ENCODE measurements at places on chromosomes 6 and 20.

GRCh38 chr20:50266293-50267040 lies 75.8 kb downstream of the CEBPB start:
- DNase-seq = no peak

DNA sequence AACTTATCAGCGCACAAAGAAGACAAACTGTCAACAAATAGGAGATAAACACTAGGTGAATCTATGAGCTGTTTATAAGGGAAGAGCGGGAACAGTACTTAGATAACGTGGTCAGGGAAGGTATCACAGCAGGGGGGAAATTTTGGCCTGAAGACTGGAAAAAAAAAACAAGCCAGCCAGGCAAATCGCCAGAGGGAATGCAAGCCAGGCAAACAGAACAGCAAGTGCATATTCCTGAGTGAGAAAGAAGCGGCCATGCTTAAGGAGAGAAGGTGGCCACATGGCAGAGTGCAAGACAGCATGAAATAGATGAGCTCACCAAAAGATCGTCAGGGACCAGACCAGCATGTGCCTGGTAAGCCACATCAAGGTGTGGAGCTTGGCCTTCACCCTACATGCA lies 466.5 kb upstream of the ARID1B start:
- DNase-seq = no peak

DNA sequence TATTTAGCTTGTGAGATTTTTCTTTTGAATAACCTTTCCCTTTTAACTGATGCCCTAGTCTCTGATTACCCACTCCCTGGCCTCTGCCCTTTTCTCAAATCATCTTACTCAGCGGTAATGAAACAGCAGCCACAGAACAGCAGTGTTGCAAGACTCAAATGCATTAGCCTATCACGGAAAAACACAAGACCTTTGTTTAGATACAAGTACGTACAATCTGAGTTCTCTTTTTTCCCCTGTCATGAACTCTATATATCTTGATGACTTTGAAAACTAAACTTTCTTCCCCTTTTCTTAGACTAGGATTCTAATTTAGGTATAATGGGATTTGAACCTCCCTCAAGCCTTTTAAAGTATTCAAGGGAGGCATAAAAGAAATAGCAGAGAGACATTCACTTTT lies 1034.9 kb downstream of the EYS start:
- DNase-seq = no peak

- DNase-seq = no peak
Measured at GRCh38 chr6:165626711-165627110, 36.3 kb downstream of the PDE10A start.

DNA sequence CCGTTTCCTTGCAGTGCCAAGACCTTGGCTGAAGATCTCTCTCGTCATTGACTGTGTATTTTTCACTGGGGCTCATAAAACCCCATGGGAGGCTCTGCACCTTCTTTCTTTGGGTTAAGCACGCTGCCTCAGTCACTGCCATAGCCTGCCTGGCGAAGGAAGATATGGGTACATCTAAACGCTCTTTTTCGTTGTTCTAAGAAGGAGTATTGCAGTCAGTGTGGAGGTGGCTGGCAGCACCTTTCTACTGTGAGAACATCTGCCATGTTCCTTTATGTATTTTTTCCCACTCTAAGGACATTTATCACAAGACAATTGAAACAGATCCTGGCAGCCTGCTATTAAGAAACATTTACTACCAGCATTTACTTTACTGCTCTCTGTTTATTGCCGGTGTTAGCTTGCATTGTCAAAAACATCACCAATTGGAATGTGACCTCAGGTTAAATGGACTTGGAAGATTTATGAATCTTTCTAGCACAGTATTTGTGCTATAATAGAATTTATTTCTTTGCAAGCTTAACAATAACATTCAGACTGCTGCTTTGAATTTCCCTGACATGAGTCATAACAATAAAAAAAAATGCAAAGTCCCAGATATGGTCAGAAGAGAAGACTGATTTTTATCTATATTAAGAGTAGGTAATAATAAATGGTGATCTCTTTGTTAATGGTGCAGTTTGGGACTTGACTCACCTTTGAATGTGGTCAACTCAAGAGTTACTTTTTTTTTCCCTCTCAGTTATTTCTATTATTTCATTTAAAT lies 62.2 kb upstream of the CLDN20 start:
- peak; percentile 95 for DNase-seq

DNA sequence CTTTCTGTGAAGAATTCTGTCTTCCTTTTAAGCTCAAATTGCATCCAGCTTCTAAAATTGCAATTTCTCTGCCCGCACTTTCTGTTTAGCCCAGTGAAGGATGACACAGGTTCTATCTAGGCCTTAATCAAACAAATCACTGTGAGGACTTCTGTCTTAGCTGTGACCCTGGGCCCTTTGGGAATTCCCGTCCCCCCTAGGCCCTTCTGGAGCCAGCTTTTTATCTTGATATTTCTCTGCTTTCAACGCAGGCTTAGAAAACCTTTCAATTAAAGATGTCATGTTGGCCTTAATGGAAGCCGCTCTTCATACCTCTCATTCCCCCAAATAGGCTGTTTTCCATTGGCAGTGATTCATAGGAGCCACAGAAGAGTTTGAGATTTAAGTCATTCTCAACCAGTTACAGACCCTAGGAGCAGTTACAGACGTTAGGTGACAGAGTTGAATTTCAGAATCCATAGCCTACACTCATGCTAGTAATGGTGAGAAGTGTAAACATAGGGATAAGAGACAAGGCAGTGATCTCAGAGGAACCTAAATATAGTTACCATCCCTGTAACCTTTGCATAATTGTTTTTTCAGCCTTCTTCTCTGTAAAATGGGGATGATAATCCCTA lies 74.8 kb upstream of the FLRT3 start:
- DNase-seq = no peak

DNA sequence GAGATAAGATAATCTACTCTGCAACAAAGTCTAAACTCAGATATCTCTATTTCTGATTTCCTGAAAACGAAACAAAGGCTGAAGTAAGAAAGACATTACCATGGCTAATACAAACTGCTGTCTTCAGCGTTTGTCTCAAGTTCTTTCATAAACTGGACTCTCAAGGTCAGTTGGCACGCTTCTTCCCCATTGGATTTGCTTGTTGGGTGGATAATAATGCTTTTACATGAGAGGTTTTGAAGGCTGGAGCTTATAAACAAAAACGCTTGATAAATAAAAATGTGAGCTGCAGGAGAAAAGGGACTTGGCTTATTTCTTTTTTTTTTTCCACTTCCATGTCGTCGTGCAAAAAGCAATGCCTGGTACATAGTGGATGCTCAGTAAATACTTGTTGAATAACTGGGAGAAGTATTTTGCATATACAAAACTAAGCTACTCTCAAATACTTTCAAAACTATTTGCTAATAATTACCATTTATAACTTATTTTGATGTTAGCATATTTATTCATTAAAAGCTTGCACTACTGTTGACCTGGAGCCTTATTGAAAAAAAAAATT lies 65.7 kb upstream of the EEF1A1 start:
- DNase-seq = peak; percentile 12

DNA sequence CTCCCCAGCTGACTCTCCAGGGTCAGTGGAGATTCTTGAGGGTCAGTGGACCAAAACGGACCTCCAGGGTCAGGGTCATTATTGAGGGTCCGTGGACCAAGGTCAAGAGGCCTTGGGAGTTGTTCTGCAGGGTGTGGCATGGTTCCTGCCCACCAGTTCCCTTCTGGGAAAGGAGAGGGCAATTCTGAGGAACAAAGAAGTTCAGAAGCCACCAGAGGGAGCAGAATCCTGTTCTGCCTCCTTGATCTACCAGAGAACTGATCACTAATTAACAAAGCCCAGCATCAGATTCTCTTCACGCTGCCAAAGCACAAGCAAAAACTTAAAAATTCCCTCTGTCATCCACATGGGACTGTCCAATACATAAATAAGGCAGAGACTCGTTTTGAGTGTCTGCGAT lies 263.4 kb downstream of the DHX35 start:
- DNase-seq = no peak

DNA sequence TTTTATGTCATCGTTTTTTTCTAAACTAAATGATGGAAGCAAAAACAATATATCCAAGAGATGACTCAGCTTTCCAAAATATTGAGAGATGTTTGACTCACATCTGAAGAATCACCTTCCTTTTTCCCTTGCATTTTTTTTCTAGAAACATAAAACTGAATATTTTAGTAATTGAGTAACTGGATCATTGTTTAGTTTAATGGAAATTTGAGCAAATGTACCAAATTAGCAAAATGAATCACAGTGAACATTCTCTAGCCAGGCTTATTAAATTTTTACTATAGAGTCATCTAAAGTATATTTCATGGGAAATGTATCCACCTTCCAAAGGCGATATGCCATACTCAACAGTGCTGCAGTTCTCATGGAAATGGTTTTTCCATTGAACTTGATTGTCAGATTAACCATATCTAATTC lies 145.5 kb downstream of the TENT5A start:
- no peak for DNase-seq

DNA sequence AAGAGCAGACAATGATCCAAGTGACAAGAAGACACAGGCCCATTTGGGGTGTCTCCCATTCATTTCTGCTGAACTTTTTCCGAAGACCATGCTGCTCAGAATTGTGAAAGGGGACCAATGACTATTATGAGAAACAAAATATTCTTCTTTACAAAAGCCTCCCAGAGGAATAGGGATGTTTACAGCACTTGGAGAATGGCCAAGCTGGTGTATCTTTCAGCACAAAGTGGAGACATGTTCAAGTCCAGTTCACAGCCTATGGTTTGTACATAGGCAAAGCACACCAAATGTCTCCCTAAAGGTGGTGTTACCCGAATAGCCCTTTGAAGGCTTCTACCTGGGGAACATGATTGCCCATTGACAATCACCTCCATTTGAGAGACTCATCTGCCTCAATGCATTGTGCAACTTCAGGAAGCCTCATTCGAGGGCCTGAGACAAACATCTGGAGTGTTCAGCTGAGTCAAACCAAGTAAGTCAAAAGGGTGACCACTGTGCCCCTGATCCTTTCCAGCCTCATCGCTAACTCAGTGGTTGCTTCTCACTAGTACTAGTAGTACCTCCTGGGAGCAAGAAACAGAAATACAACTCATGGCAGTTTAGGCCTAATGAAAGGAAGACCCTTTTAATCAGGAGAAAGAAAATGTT lies 451.0 kb upstream of the MARCKS start:
- DNase-seq = no peak

DNA sequence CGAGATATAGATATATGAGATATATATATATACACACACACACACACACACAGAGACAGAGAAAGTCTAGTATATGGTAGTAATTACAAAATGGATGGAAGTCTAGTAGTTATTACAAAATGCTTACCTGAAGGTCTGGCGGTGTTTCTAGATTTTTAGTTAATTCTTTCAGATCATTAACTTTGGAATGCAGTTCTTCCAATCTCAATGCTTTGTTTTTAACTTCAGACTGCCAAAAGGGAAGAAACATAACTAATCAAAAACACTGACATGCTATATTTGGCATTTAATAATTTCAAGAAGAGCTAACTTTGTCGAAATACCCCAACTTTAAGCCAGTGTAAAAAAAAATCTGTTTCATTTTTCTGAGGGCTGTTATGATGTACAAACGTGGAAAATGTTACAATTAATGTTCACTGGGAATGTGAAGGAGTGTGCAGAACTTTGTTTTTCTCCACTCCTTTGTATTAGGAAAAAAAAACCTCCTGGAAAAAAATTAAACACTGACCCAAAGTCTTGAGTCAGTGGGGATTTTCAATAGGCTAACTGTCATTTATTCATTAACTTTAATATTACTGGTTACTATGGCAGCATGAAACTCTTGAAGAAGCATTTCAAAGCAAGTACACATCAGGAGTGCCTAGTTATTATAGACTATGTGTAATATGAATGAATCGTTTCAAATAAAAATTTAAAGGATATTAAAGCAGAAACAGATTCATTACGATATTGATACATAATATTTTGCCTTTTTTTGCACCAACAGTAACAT lies 232.9 kb downstream of the SYNE1 start:
- no peak for DNase-seq

GRCh38 chr6:30997301-30997700 lies 13.0 kb upstream of the MUC22 start:
- DNase-seq = no peak

- no peak for DNase-seq
Measured at GRCh38 chr6:158516098-158516497, 43.8 kb upstream of the TMEM181 start.

- peak; percentile 34 for DNase-seq
Measured at GRCh38 chr20:48787861-48788375, 39.9 kb downstream of the PREX1 start.

DNA sequence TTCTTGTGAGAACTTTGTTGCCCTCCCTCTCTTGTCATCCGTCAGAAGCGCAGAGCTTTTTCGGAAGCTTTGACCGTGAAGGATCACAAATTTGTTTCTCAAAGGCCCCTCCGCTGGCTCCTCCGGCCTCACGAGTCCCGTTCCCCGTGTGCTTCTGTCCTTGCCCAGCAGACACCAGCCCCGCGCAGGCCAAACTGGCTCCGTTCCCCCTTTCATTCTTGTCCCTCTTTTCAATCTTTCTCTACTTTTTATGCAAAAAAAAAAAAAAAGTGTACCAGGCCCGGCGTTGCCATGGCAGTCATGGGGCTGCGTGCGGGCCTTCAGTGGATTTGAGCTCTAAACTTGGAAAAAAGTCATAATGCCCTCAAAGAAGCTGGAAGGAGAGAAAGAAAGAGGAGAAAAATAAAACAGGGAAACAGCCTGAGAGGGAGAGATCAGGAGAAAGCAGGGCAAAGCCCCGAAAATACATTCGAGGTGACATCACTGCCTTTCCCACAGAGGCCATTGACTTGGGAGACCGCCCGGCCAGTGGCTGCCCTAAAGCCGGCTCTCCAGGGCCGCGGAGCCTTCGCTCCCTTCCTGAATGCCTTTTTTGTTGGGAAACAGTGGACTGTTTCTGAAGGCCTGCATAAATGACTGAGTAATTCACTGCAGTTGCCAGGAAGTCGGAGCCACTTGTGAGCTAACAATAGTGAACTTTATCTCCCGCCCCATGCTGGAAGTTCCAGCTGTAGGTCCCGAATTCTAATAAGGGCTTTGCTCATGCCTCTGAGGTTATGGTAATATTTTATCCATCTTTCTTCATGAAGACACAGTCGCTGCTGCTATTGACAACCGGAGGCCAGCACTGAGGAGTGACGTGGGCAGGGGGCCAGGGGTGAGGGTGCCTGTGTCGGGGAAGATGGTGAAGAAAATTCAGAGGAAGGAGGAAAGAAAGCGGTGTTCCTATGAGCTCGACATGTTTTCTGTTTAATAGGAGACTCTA lies 670.9 kb downstream of the QKI start:
- DNase-seq = peak; percentile 82

- DNase-seq = no peak
Measured at GRCh38 chr6:110693296-110693695, 122.0 kb downstream of the CDK19 start.

GRCh38 chr20:31712564-31713311 lies 9.9 kb downstream of the BCL2L1 start:
- peak; percentile 39 for DNase-seq

GRCh38 chr6:81895511-81896185 lies 143.2 kb upstream of the TENT5A start:
- DNase-seq = no peak
